ENCODE measurements at places on chromosomes 5 and 9.

DNA sequence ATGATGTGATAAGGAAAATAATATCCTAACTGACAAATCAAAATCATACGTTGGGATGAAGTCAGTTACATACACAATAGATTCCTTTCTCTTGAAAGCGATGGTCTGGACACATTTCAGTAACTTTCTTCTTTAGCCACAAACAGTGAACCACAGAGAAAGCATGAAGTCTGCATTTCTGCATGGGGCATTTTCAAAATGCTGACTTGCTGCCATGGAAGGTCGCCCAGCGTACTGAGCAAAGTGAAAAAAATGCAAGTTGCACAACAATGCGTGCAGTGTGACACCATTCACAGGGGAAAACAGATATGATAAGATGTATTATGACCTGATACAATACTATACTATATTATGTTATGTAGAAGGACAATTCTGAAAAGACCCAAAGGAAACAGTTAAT, 146.3 kb downstream of the SNX18 start:
- no peak for DNase-seq

DNA sequence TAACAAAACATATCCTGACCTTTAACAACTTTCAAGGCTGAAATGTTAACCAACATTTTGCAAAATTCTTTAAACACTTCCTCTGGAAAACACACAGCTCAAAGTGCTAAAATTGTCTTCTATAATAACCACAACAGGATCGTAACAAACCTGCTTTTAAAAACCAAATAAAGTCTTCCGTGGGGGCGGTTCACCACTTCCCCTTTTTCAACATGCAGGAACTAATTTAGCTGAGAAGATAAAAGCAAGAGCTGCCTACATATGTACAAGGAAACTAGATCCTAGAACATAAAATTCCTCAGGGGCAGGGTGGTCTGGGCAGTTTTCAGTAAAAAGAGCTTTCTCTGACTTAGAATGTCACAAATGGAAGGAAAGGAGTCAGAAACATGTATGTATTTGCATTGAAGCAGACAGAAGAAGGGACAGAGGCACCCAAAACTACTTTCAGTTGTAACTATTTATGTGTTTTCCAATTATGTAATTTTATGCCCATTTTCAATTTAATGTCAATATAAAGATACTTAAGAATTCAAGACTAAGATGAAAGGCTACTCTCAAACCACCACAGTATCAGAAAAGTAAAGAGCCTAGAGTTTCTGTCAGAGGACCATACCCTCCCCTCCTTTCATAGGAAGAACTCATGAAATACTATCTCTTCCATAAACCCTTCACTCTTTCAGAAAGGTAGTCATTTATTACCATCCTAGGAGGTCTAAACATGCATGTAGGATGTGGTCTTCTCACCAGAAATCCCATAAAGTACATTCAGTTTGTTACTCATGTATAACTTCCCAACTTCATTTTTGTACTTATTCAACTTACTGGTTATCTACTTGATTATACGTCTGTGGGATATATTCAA, 185.9 kb upstream of the RASA1 start:
- DNase-seq, result no peak

DNA sequence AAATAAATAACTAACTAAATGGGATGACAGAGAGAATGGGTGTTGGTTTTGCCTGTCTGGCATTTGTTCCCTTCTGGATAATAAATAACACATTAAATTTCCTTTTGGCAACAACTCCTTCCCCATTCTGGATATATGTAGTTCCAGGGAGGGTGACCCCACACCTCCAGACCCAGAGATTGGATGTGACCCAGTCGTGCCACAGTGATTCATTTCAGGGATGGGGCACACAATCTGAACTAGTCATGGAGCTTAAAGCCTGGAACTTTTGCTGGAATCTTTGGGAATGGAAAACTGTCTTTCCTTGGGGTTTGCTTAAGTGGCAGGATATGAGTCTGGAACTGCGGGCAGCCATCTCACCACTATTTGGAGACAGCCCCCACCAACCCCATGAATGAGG, 11.3 kb downstream of the KLF9 start:
- no peak for DNase-seq

DNA sequence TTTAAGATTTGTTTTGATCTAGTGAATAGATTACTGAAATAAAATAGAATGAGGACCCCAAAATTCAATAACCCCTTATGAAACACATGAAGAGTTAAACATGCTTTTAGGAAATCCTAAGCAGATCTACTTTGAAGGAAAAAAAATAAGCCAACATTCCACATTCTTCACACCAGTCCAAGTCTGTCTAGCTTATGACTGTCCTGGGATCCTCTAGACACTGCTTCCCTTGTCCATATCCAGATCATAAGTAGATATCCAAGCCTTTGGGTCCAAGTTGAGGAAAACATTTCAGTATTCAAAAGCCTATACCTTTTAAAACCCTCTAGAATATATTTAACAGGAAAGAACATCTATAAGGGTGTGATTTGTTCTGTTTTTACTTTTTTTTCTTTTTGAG, 58.8 kb upstream of the MINAR2 start:
- DNase-seq, result no peak

DNA sequence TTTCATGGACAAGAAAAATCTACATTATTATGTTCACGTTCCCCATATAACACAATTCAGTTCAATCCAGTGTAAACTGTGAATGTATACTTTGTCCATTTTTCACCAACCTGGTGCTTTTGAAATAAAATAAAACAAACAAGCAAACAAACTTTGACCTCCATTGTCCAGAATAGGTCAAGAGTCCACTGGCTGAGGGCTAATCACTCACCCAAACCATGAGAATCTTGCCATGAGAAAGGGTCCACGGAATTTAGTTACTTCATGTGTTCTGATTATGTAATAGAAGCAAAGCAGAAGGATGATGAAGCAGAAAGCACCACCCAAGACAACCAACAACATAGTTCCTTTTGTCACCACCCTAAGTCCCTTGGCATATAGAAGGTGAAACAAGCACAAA, 28.7 kb downstream of the DIAPH1 start:
- no peak for DNase-seq

DNA sequence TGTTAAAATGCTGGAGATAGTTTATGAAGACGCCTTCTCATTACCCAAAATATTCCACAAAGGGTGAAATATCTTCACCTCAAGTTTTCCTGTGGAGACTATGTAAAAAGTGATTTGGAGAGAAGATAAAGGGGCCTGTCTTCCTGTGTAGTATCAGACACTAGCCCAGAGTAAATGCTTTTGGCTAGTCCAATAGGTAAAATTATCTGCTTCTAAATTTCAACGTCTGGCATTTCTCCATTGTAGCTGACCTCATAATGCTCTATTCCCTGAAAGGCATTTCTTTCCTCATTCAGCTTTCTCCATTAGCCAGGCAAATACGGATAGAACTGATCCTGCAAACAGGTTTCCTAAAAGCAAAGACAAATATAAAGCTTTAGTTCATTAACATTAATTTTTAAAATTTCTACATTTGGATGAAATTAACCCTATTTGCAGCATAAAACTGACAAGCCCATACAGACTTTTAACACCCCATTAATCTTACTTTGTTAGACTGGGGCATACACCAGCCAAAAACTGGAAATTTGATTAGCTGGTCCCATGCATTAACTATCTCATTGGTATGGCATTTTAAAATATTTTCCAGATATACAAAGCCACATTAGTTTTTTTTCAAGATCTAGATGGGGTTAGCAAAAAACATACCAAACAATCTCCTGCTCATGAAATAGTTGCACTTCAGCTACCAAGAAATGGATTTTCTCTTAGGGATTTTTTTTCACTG, 548.8 kb downstream of the EFNA5 start:
- no peak for DNase-seq

- DNase-seq, result no peak
Observed at GRCh38 chr9:567747-568305, 273.7 kb upstream of the DMRT1 start.

DNA sequence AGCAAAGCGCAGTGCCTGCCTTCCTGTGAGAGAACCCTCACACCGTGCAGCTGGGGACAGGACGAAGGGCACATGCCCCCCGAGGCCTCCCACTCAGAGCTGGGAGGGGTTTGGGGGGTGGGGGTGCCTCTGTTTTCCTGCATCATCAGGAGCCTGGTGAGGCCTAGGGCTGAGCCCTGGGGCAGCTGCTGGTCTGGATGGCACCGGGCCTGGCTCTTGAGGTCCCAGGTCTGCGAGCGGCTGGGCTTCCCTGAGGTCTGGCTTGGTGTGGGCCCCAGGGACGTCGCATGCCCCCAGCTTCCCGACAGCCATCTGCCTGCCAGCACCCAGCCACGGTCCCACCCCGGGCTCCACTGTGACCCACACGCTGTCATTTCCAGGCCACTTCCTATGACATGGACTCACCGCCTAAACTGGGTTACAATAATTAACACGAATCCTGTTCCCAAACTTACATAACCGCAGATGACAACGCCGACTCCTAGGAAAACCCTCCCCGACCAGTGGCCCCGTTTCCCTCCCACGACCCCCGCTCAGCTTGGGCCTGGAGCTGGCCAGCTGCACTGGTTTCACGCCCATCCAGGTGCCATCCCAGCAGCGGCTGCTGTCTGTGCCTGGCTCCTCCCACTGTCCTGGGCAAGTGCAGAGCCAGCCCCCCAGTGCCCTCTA, 8.7 kb downstream of the NACC2 start:
- DNase-seq, result no peak

DNA sequence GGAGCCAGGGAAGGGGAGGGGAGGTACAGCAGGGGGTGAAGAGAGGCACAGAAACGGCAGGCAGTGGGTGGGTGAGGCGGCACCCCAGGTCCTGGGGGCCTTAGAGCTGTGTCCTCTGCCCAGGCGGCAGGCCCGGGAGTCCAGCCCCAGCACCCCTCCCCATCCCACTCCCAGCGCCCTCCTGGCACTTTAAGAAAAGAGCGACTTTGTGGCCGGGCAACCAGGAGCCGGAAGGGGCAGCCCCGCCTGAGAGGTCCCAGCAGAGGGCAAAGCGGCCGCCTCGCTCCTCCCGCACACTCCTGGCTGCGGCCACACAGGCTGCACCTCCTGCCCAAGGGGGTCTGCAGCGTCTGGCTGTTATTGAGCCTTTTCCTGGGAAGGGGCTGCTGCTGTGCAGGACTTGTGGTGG, 42.6 kb downstream of the NACC2 start:
- no peak for DNase-seq

DNA sequence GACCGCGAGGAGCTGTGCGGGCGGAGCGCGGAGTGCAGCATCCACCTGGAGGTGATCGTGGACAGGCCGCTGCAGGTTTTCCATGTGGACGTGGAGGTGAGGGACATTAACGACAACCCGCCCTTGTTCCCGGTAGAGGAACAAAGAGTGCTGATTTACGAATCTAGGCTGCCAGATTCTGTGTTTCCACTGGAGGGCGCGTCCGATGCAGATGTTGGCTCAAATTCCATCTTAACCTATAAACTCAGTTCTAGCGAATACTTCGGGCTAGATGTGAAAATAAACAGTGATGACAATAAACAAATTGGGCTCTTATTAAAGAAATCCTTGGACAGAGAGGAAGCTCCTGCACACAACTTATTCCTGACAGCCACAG, 590 bp downstream of the PCDHA6 start:
- no peak for DNase-seq

GRCh38 chr9:129010267-129010975, 17.7 kb downstream of the SH3GLB2 start:
- no peak for DNase-seq

Data from cortex of kidney (tissue), 1 donor.